ENCODE measurements at places on chromosomes 4 and X.
A peak's percentile ranks its signal among the peaks of the same experiment; 100 is the strongest.

DNA sequence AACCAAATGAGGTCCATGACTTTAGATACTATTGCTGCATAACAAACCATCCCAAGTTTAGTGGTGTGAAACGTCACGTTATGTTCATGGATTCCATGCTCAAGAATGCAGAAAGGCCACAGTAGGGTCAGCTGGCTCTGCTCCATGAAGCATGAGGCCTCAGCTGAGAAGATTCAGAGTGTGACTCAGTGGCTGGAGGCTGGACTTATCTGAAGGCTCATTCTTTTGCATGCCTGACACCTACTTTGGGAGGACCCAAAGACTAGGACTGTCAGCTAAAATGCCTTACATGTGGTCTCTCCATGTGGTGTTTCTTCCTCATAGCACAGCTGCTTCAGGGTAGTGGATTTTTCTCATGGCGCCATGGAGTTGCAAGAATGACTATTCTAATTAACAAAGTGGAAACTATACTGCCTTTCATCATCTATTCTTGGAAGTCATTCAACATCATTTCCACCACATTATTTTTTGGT is 11.5 kb upstream of the CCDC149 start:
- DNase-seq = no peak

DNA sequence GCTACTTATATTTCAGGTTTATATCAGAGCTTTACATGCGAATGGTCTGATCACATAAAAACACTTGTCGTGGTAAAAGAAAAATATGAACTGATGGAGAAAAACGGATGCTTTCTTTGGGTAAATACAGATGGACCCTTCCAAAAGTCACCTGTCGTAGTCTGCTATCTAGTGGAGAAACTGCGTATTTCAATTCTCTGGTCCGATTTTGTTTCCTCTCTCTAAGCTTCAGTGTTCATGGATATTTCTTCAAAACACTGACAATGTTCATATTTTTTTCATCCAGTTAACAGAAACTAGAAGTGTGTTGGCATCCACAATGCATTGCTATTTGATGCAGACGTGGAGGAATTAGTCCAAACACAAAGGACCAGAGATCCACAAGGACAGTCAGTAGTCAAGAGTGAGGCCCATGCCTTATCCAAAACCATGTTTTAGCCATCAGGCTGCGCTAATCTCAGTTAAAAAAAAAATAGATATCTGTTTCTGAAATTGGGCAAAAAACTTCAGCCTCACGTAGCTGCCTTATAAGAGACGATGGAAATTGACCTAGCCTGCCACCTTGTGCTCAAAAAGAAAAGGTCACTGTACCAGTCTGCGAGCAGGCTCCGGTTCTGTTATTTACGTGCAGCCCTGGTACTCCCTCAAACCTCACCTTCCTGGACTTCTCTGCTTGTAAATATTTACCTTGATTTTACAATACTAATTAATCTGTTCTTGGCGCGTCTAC is 16.0 kb downstream of the MEPE start:
- DNase-seq = peak; percentile 64

DNA sequence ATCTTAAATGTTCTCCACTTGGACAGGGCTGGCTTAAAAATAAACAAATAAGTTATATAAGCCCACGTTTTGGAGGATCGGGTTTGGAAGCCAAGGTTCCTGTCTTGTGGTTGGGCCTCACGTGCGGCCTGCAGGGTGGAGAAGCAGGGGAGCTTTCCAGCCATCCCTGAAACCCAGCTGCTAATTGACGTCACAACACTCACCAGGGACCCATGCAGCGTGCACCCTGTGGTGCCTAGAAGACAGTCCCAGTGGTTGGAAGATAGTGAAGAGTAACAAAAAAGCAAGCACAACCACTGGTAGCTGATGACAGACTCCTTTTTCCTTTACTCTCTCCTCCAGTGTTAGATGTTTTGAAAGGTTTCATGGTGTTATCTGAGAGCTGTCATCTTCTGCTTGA is 142.0 kb upstream of the RBPJ start:
- no peak for DNase-seq

DNA sequence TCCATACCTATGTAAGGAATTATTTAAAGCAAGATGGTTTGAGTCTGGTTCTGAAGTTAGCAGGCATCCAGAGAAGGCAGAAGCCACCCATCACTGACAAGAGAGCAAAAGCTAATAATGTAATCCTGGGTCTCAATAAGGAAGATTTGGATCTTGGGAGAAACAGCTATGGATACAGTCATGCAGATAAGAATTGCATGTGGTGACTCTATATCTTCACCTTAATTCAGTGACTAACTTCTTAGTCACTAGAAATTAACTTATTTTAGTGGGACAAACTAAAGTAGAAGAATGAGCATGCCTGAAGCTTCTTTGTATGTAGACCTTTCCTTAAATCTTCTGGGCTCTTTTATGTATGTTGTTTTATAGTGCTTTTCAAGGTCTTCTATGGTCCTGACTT is 66.6 kb downstream of the ATP10D start:
- DNase-seq = no peak

DNA sequence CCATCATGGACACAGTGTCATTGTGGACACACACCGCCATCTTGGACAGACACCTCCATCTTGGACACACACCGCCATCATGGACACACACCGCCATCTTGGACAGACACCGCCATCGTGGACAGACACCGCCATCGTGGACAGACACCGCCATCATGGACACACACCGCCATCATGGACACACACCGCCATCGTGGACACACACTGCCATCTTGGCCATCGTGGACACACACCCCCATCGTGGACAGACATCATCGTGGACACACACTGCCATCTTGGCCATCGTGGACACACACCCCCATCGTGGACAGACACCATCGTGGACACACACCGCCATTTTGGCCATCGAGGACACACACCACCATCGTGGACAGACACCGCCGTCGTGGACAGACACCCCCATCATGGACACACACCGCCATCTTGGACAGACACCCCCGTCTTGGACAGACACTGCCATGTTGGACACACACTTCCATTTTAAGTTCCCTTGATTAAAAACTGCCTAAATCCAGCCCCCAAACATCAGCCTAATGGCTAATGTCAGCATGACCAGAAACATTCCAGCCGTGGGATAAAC is 9.1 kb downstream of the ASMTL start:
- no peak for DNase-seq

- no peak for DNase-seq
These were observed 242.7 kb upstream of the NWD2 start for GRCh38 chr4:37001688-37002436.

GRCh38 chr4:184421533-184422155 is 52.7 kb downstream of the IRF2 start:
- DNase-seq = no peak

- no peak for DNase-seq
These were observed 606.8 kb upstream of the BOD1L1 start for GRCh38 chr4:14234307-14234706.

DNA sequence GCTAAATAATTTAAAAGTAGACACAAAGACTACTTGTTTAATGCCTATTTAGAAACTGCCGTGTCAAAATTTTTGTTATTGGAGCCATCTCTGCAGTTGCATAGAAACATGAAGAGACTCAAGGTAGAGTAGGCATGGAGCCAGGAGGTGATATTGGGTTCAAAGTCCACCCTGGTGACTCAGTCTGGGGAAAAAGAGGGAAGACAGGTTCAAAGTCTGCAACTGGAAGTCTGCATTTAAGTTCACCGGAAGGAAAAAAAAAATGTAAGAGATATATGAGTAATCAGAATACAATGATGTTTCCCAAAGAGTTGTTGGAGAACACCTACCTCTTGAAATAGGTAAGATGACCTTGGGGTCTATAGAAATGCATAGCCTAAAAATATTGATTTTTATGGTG is 67.4 kb upstream of the QRFPR start:
- DNase-seq = peak; percentile 92

- no peak for DNase-seq
These were observed 51.3 kb upstream of the EXOC1L start for GRCh38 chr4:55768291-55768690.

GRCh38 chrX:153793291-153793690 is 884 bp downstream of the IDH3G start:
- DNase-seq = no peak

- DNase-seq = no peak
These were observed 31.6 kb downstream of the LRPAP1 start for GRCh38 chr4:3500634-3501101.

- DNase-seq = no peak
These were observed 171.1 kb upstream of the CXCL13 start for GRCh38 chr4:77434299-77435092.

DNA sequence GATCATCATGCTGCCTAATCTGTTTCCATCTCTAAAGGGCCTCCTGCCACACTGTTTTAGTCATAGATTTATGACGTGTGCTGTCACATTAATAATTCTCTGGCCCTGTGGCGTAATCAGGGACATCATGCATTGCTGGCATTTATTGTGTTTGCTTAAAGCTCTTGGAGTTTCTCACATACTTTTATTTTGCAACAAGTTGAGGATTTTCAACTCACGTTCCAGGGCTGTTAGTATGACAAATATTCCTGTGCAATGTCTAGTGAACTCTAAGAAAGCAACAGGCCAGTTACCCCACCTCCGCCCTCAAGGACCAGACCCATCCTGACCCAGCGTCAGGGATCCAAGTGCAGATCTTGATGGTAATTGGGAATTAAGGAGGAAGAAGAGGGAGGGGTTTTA is 7.8 kb upstream of the PIGA start:
- peak; percentile 4 for DNase-seq

DNA sequence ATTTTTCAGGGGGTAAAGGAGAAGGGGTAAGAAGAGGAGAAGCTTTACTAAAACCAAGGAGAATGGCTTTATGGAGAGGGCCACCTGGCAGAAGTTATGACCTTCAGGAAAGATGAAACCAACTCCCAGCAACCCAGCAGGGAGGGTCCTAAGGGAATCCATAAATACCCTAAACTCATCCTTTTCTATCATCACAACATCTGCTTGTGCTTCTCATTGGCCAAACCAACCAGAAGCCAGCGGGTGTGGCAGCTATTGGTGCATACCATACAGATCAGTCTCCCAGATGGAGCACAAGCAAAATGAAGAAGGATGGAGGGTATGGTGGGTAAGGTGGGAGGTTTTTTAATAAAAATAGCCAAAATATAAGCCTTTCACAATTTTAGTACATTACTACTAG is 58.5 kb upstream of the ARSJ start:
- DNase-seq = no peak

- DNase-seq = peak; percentile 43
These were observed 6.1 kb downstream of the LIAS start for GRCh38 chr4:39464886-39465501.

DNA sequence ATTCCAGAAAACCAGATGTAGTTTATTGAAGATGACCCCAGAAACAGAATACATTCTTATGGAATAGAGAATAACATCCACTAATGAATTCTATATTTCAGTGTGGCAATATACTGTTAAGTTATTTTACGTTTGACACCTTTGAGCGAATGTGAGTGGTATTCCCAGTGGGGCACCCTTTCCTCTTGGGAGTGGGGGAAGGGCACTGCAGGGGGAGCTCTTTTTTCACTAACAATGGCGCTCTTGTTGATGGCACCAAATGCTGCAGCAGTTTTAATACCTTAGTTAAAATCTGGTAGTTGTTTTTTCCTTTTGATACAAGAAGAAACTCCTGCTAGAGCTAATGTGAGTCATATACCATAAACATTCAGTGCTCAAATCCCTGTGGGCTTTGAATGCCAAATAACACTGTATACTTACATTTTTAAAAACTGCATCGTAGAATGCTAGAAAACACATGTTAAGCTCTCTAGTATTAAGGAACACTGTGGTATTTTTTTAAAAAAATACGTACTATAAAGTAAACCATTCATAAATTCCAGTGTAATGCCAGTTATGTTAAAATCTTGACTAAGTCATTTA is 178.5 kb downstream of the DCHS2 start:
- DNase-seq = no peak

DNA sequence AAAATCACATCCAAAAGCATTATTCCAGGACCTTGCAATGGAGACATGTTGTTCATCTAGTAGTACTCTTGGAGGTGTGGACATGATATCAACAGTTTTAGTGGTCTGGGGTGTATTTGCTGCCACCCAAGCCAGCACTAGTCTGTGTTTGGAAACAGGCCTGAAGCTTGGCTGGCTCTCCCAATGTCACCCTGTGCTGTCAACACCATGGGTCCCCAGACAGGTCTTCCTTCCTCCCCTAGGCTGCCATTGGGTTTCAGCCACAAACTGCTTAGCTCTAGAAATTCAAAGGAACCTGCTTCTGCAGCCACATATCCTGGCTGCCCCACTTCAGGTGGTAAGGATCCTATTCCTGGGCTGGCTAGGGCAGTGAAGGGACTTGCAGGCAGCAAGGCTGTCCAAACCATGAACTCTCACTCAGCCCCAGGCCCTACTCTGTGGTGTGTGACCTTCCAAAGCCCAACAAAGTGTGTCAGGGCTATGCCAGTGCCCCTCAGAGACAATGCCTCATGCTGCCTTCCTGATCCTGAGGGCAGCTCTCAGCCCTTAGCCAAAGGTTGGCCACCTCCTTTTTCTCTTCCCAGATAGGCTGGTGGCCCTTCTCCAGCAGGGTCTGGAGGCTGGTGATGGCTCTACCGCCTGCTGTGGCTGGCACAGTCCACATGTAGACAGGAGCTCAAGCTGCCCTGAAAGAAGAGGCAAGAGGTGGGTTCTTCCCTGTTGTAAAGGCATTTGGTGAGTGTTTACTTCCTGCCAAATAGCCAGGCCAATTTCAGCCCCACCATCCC is 18.3 kb downstream of the AMER1 start:
- DNase-seq = no peak

- DNase-seq = peak; percentile 54
These were observed 17.7 kb upstream of the SLC7A11 start for GRCh38 chr4:138259824-138260223.

DNA sequence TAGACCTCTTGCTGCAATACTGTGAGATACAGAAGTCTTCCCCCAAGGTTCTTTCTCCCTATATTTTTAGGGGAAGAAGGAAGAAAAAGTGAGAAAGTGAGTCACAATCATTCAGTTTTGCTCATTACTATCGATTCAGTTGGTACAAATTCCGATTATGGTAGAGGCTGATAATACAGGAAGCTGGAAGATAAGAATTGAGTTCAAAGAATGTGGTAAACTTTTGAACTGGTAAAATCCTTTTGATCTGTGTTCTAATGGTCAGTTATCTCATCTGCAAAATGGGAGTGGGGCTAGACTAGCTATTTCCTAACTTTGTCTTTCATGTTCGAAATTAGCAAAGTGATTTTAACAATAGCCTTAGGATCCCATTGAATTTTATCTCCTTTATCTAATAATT is 101.4 kb upstream of the FAT1 start:
- no peak for DNase-seq

- peak; percentile 59 for DNase-seq
These were observed 76.5 kb upstream of the BCOR start for GRCh38 chrX:40174001-40174853.
